Nephron progenitor cell (in vitro differentiated cells): ENCODE measurements at places on chromosomes 7 and 10.

DNA sequence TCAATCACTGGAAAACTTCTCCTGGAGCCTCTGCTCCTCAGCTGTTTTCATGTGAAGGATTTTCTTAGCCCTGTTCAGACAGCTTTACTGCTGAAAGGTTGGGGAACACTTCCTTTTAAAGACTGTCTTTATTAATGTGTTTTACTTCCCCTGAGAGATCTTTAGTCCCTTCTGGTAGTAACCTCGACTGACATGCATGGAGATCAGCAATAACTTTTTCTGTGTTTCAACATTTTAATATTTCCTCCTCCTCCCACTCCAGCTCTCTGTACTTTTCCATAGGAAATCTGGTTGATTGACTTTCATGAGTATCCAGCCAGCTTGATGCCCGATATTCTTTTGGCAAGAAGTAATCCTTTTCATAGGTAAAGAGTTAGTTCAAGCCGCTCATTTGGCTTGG, 62.7 kb upstream of the STRIP2 start:
- peaks cover 2% of the 10 kb centered on the region for H3K27me3 ChIP-seq
- DNase-seq = no peak
- no peak overlapping the region for H3K27ac ChIP-seq
- no peak overlapping the region for H3K4me3 ChIP-seq
- H3K36me3 ChIP-seq = no peaks in the 10 kb centered on the region

GRCh38 chr7:48803250-48803649, 121.1 kb upstream of the CDC14C start:
- H3K27ac ChIP-seq = no peak overlapping the region
- peaks cover 4% of the 10 kb centered on the region for H3K27me3 ChIP-seq
- DNase-seq = no peak
- no peak overlapping the region for H3K4me3 ChIP-seq

DNA sequence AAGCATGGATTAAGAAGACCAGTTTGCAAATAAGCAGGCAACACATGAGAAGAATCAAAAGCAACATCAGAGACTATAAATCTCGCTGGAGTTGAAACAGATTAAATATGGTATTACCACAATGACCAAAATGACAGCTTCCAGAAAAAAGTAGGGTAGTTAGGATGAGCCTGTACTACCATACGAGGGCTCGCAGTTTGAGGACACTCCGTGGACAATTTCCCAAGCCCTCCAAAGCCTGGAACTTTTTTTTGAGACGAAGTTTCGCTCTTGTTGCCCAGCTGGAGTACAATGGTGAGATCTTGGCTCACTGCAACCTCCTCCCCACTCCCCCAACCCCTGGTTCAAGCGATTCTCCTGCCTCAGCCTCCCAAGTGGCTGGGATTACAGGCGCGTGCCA, 1.0 kb downstream of the LRRC17 start:
- H3K4me1 ChIP-seq = peaks cover 25% of the 10 kb centered on the region
- H3K36me3 ChIP-seq = peaks cover 13% of the 10 kb centered on the region
- H3K27ac ChIP-seq = no peak overlapping the region
- no peak for DNase-seq
- H3K4me3 ChIP-seq = no peak overlapping the region

GRCh38 chr10:124022066-124022465, 71.3 kb downstream of the CHST15 start:
- no peak overlapping the region for H3K4me3 ChIP-seq
- DNase-seq = no peak
- peaks cover 76% of the 10 kb centered on the region for H3K4me1 ChIP-seq

DNA sequence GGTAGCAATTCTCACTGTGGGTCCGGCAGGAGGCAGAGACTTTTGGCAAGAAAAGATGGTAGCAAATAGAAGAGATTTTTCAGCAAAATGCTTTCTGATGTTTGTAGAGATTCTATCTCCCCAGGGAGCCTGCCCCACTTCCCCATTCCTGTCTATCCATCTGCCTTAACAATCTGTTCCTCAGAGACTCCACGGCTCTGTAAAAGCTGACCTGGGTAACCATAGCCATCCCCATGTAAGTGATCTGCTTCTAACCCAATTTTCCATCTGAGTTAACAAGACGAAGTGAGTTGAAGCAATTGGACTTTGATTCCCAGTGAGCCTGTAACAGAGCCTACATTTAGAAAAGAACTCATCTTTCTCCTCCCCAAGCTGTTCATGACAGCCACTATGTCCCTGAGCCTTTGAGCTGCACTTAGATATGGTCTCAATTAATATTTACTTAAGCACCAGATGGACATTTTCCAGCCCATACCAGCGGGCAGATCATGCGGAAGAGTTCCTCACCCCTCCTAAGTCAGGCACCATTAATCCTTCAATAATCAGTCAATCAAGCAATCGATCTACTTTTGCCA, 896.1 kb downstream of the CCSER2 start:
- H3K27me3 ChIP-seq = peaks cover 6% of the 10 kb centered on the region
- DNase-seq = no peak
- no peak overlapping the region for H3K27ac ChIP-seq
- H3K36me3 ChIP-seq = no peaks in the 10 kb centered on the region
- peaks cover 21% of the 10 kb centered on the region for H3K4me1 ChIP-seq
- no peak overlapping the region for H3K4me3 ChIP-seq

GRCh38 chr10:50919010-50919409, 33.6 kb upstream of the A1CF start:
- H3K4me3 ChIP-seq = no peak overlapping the region
- no peak overlapping the region for H3K27ac ChIP-seq
- peaks cover 3% of the 10 kb centered on the region for H3K36me3 ChIP-seq
- no peak for DNase-seq
- H3K27me3 ChIP-seq = no peaks in the 10 kb centered on the region

GRCh38 chr10:67772894-67773511, 65.0 kb downstream of the DNAJC12 start:
- peaks cover 8% of the 10 kb centered on the region for H3K27me3 ChIP-seq
- peaks cover 6% of the 10 kb centered on the region for H3K4me1 ChIP-seq
- H3K4me3 ChIP-seq = no peak overlapping the region
- no peaks in the 10 kb centered on the region for H3K36me3 ChIP-seq
- DNase-seq = no peak

- no peak overlapping the region for H3K4me3 ChIP-seq
- no peak overlapping the region for H3K27ac ChIP-seq
- no peaks in the 10 kb centered on the region for H3K36me3 ChIP-seq
- H3K27me3 ChIP-seq = peaks cover 3% of the 10 kb centered on the region
These were observed 542.4 kb downstream of the SORCS3 start for GRCh38 chr10:105183536-105183935.

DNA sequence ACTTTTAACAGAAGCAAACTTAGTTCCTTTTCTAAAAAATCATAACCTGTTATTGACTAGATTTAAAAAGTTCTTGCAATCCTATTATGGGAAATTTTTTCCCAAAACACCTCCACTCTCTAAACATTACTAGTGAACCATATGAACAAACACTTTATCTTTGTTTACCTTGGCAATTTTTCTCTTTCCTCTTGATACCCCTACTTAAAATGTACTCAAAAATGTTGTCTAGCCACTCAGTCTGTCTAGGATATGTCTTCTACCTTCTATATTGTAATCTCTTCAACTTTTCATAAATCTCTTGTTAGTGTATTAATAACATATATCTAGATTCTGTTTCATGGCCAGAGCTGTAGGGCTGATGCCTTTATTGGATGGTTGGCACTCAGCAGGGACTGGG, 630.0 kb upstream of the GRM3 start:
- H3K27ac ChIP-seq = no peak overlapping the region
- no peaks in the 10 kb centered on the region for H3K36me3 ChIP-seq
- DNase-seq = no peak
- no peak overlapping the region for H3K4me3 ChIP-seq

GRCh38 chr7:149027611-149028345, 527 bp downstream of the PDIA4 start:
- peaks cover 50% of the 10 kb centered on the region for H3K4me1 ChIP-seq
- H3K27ac ChIP-seq = peak overlapping the region; percentile 96
- peaks cover 17% of the 10 kb centered on the region for H3K36me3 ChIP-seq
- H3K4me3 ChIP-seq = peak overlapping the region; percentile 97

GRCh38 chr10:122147663-122148062, 123.4 kb upstream of the BTBD16 start:
- no peak for DNase-seq
- peaks cover 54% of the 10 kb centered on the region for H3K36me3 ChIP-seq
- H3K27ac ChIP-seq = peak overlapping the region; percentile 81
- no peaks in the 10 kb centered on the region for H3K27me3 ChIP-seq
- H3K4me1 ChIP-seq = peaks cover 66% of the 10 kb centered on the region
- H3K4me3 ChIP-seq = no peak overlapping the region

DNA sequence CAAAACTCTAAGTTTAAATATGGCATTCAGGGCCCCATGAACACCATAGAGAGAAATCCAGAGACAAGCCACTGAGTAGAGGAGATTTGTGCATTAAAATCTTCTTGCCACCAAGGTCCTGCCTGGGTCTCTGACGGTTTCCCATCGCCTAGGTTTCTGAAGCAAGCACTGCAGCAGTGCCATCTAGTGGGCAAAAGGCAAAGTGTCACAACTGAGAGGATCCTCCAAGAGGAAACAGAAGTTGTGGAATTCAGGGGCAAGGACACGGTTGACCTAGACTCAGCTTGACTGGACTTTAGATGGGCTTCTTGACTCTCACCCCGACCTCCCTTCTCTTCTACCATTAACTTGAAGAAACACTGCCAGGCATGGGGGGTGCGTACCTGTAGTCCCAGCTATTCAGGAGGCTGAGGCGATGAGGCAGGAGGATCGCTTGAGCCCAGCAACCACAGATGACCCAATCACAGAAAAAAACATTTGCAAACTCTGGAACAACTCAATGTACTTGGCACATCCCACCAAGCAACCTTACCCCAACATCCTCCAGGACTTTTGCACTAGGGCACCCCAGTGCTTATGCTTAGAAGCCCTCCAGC, 604.1 kb downstream of the GALNT17 start:
- DNase-seq = peak; percentile 85
- peak overlapping the region; percentile 19 for H3K27ac ChIP-seq
- H3K4me1 ChIP-seq = peaks cover 17% of the 10 kb centered on the region

DNA sequence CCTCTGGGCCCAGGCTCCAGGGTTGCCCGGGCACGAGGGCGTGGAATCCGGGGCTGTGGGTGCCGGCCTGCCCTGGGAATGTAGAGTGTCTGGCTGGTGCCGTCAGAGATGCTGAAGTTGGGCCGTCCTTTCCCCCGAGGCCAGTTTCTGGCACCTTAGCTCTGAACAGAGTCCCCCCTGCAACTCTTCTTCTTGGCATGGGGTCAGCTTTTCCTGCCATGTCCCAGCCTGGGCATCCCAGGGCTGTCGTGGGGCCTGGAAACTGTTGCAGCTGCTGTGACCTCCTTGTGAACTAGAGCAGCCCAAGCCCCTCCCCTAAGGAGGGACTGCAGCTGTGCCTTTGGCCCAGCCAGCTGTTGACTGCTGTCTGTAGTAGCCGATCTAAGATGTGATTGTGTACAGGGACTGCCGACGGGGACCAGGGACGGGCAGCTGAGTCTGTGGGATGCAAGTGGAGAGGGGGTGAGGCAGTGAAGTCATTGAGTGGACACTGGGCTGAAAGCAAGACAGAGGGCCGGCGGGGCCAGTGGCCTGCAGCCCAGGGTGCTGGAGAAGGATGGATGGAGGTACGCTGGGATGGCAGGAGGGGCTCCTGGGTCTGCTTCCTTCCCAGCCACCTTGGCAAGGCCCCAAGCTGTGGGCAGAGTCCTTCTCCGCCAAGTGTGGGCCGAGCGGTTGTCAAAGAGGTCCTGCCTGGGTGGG, 35.8 kb downstream of the GBX1 start:
- peaks cover 73% of the 10 kb centered on the region for H3K36me3 ChIP-seq
- peaks cover 49% of the 10 kb centered on the region for H3K27me3 ChIP-seq
- H3K4me1 ChIP-seq = peaks cover 46% of the 10 kb centered on the region

GRCh38 chr10:60717852-60718251, 60.4 kb upstream of the CDK1 start:
- H3K27ac ChIP-seq = no peak overlapping the region
- H3K4me3 ChIP-seq = no peak overlapping the region
- no peaks in the 10 kb centered on the region for H3K4me1 ChIP-seq
- H3K36me3 ChIP-seq = no peaks in the 10 kb centered on the region
- no peak for DNase-seq
- H3K27me3 ChIP-seq = peaks cover 6% of the 10 kb centered on the region

DNA sequence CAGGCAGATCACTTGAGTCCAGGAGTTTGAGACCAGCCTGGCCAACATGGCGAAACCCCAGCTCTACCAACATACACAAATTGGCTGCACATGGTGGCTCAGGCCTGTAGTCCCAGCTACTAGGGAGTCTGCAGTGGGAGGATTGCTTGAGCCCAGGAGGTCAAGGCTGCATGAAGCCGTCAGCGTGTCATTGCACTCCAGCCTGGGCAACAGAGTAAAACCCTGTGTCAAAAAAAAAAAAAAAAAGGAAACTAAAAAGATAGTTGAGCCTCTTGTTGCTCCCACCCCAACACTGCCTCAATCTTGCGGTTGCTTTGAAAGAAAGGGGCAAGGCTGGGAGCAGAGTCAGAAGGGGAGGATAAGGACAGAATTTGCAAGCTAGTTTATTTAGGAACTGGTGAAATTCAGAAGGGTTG, 69.9 kb downstream of the SYPL1 start:
- no peak for DNase-seq
- H3K4me1 ChIP-seq = peaks cover 36% of the 10 kb centered on the region
- peaks cover 25% of the 10 kb centered on the region for H3K27me3 ChIP-seq
- H3K4me3 ChIP-seq = no peak overlapping the region
